Glomerular endothelial cell (primary cell): ENCODE measurements at places on chromosomes 16 and 17. TPM values are rescaled to one million over a fixed set of nuclear protein-coding genes. Genes with fewer than 3 reads are reported as not detected.

DNA sequence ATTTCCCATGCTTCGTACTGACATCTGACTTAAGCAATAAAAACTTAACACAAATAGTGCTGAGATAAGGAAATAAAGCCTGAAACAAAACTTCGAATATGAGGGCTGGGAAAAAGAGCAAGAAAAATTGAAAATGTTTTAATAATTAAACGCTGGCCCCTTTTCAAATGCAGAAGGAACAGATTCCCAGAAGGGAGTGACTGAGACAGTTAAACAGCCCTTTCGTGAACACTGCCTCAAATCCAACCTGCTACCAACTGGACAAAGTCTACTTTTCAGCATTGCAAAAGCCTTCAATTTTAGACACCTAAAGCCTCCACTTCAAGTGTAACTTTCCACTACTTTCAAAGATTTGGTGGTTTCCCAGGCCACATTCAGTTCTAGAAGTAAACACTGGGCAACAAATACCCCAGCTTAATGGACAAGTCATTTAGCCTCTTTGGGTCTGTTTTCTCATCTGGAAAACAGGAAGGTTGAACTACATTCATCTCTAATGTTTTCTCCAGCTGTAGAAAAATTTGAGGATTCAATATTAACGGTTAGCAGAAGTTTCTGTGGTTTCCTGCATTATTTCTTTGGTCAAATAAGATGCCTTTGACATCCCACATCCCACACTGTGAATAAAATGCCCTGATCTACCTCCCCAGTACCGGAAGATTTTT, 11.8 kb downstream of the RFFL start:
- DNase-seq, result no peak

DNA sequence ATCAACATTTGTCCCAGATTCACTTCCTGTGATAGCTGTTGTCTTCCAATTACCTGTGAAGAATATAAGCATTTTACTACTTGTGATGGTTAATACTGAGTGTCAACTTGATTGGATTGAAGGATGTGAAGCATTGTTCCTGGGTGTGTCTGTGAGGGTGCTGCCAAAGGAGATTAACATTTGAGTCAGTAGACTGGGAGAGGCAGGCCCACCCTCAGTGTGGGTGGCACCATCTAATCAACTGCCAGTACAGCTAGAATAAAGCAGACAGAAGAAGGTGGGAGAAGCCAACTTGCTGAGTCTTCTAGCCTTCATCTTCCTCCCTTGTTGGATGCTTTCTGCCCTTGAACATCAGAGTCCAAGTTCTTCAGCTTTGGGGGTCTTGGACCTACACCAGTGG, 660.4 kb upstream of the GOT2 start:
- DNase-seq, result no peak

DNA sequence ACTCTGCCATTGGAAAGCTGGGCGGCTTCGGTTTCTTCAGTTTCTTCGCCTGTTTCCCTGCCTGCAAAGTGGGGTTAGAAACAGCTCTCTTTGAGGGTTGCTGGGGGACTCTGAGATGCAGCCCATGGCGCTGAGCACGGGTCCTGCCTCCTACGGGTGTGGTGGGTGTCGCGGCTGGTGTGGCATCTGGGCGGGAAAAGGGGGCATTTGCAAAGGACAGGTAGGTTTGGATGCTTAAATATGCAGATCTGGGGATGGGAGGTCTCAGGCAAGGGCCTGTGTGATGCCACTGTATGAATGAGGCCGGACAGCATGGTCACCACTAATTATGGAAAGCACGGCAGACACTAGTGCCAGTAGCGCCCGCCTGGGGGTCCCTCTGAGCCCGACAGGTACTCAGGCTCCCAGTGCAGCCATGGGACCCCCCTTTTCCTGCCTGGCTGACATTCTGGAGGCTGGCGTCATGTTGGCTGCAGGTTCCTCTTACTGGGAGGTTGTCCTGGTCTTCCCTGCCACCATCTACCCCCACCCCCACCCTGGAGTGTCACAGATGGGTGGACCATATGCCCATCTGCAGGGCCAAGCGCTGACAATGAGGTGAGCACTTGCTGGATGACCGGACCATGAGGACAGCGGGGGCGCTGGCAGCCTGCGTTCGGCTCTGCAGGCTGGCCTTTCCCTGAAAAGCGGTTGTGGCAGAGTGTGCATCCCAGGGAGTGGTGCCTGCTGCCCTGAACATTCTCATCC, 237.7 kb downstream of the SEC14L1 start:
- no peak for DNase-seq

GRCh38 chr16:85517563-85518179, 95.5 kb upstream of the GSE1 start:
- DNase-seq, result no peak

Gene C17orf100
- total RNA-seq, result 2.7 TPM in 1 of 2 replicates, not detected in the other

Gene JPT1
- 257 and 318 TPM in 2 replicates for total RNA-seq
